Dermis blood vessel endothelial cell (primary cell): ENCODE measurements at places on chromosomes 4 and X.

DNA sequence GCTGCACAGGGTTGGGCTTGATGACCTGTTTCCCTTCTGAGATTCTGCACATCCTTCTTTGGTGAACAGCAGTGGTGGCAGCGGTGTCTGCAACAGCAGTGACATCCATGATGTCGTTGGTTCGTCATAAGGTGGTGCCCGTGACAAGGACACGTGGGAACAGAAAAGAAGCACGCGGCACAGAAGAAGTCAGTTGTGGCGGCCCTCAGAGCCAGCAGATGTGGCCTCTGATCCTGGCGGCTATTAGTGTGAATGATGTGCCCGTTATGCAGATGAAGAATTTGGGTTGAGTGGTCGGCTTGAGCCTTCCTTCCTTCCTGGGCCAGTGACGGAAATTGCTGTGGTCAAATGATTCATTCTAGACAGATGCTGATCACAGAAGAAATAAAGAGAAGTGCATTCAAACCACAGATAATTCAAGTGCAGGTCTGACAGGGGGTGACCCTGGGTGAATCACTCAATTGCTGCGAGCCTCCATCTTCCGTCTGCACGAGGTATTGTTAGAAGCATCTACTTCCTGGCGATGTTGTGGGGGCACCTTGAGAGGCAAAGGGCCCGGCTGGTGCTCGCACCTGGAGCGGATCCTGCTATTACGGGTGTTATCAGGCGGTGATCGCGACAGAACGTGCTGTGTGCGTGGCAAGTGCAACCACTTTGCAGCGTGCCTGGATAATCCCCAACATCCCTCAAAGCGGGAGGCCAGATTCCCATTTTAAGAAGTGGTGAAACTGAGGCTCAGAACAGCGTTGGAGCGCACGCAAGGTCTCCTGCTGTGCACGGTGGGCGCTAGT lies 215.2 kb upstream of the PSAPL1 start:
- DNase-seq: peak; percentile 57

GRCh38 chrX:140709421-140709846 lies at the start of gene LINC00632:
Gene LINC00632, plus strand, starts transcription at chrX:140709759.
- DNase-seq: no peak

GRCh38 chrX:141320801-141321200 lies 78.5 kb upstream of the SPANXC start:
- DNase-seq: no peak

DNA sequence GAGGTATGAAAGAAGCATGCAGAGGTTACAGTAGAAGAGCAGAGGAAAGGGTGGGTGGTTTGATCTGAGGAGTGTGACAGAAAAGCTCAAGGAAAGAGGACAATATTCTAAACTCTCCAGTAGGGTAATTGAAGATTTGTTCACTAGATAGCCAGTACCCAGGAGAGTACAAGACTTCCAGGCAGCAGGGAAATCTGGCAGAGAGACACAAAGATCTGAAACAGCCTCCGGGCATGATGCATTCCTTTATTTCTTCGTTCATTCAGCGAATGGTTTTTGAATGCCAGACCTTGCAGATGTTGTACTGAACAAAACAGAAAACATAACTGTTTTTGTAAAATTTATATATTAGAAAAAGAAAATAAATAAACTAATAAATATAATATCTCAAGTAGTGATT lies 766.6 kb downstream of the FAT4 start:
- no peak for DNase-seq

GRCh38 chrX:148878371-148878770 lies 378.0 kb downstream of the AFF2 start:
- no peak for DNase-seq

DNA sequence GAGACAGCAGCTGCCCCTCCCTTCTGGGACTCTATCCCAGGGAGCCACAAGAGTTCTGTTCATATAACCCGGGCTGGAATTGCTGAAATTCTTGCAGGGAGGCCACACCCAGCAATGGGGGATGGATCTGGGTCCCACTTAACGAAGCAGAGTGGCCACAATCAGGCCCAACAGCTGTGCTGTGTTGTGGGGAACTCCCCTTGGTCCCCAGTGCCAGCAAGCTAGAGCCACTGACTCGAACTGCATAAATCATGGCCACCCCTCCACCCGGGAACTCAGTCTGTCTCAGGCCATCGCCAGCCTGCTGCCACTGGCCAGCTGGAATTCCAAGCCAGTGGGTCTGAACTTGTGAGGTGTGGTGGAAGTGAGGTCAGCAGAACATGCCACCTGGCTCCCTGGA lies 111.1 kb downstream of the KLF8 start:
- DNase-seq: no peak

DNA sequence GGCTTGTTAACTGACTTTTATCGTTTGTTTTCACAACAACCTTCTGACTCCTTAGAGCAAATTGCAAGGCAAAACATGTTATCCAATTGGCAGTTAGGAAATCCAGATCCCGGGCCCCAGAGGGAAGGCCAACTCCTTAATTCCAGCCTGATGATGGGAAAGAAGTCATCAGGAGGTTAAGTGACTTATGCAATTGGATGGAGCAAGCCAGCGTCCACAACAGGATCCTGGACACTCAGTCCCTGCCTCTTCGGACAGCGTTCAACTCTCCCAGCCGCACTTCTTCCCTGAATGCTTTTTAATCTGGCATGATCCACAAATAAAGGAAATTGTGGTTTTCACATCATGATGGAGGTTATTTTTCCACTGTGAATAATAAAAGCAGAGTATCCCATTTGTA lies 310.1 kb downstream of the RAB28 start:
- no peak for DNase-seq

DNA sequence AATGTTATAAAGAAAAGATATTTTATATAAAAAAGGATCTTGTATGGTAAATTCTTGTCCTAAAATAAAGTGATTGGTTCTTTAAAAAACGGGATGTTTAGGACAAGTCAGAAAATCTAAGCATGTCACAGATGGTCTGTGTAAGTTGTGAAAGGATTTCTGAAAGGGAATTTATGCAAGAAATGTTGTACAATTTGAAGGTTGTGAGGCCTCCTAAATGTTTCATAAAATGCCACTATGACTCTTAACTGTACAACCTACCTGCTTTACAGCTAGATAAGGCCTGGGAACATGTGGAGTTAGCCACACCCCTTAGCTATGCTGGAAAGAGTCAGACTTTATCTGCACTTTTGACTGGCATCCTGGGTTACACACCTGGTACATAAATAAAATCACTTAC lies 951.5 kb upstream of the POU3F4 start:
- DNase-seq: no peak

DNA sequence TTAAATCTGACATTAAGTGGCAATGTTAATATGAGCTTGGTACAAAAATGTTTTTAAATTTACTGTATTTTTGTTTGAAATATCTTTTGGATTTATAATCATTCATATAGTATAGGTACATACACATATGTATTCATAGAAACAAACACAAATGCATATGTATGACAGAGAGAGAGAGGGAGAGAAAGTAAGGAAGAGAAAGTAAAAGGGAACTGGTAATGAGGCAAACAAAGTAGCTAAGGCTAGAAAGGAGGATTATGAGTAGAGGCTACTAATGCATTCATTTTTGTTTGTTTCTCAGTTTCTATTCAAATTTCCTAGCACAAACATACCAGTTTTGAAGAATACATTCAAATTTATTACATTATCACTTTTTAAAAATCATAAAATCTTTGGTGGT lies 132.4 kb downstream of the GLRA3 start:
- no peak for DNase-seq

DNA sequence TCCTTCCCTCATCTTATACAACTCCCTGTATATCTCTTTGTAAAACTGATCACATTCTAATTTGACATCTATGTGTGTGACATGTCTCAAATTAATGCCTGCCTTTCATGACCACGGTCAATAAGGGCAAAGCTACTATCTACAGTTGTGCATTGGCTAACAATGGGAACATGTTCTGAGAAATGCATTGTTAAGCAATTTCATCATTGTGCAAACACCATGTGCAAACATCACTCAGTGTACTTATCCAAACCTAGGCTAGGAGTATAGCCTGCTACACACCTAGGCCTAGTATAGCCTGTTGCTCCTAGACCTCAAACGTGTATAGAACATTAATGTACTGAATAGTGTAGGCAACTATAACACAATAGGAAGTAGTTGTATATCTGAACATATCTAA lies 95.0 kb downstream of the BANK1 start:
- DNase-seq: no peak

GRCh38 chrX:41449615-41450014 lies 2.5 kb downstream of the NYX start:
- DNase-seq: no peak

GRCh38 chr4:8747467-8748235 lies 124.0 kb downstream of the HMX1 start:
- DNase-seq: no peak

GRCh38 chr4:164408831-164409230 lies 345.1 kb upstream of the SMIM31 start:
- DNase-seq: no peak

GRCh38 chrX:46645614-46646013 lies 72.0 kb downstream of the CHST7 start:
- no peak for DNase-seq

- no peak for DNase-seq
Observed at GRCh38 chr4:2102045-2102883, 43.1 kb downstream of the NAT8L start.

GRCh38 chr4:100630341-100630740 lies 112.5 kb upstream of the EMCN start:
- no peak for DNase-seq

DNA sequence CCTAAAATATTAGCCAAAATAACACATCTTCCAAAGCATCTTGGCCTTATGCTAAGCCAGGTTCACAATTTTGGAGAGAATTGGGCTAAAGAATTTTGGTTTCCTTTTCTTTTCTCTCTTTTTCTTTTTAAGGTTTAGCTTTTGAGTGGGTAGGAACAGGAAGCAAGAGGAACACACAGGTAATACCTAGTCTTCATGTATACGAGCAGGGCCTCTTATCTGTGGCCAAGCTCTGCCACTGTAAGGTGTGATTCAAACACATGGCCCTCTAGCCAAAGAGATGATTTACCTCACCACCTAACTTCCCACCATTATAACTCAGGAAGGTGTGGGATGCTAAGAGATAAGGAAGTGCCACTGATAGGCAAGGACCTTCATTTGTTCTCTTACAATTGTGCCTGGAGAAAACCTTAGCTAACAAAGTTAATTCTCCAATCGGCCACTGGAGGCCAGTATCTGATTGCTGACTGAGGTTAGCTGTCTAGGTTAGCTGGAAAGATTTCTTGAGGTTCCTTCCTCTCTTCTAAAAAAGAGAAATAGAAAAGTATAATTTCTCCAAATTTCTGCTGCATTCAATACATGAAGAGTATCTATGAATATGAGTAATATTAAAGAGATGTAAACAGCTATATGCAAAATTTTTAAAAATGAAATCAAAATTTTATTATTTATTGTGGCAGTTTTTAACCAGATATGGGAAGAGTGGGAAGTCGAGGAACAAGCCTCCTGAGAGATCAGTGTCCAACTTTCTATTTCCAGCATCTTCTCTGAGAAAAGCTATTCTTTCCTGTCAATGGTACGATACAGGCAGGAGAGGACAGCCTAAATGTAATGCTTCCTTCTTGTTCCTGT lies 30.1 kb upstream of the BBS7 start:
- DNase-seq: peak; percentile 77

DNA sequence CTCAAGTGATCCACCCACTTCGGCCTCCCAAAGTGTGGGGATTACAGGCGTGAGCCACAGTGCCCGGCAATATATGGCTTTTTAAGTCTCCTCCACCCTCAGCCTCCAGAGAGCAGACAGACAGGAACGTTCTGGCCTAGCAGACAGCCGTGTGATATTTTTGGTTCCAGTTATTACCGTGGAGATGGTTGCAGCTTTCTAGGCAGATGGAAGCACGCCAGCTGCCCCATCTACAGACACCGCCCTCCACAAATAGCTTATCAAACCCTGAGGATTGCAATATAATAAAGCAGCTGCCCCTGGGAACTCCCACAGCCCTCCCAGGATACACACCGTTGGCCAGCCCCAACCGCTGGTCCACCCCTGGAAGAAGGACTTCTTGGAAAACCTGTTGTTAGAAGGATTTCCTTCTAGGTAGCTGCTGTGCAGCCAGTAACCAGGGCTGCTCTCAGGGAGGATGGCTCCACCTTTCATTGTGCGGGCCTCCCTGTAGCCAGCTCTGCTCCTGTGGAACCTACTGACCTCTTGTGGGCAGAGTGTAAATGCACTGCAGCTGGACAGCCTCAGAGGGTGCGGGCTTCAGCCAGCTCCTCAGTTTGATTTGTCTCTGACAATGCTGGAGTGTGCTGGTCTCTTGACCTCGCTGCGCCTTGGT lies 44.0 kb downstream of the SLC25A5 start:
- DNase-seq: peak; percentile 78

GRCh38 chr4:156931267-156931666 lies 40.3 kb downstream of the PDGFC start:
- peak; percentile 53 for DNase-seq

DNA sequence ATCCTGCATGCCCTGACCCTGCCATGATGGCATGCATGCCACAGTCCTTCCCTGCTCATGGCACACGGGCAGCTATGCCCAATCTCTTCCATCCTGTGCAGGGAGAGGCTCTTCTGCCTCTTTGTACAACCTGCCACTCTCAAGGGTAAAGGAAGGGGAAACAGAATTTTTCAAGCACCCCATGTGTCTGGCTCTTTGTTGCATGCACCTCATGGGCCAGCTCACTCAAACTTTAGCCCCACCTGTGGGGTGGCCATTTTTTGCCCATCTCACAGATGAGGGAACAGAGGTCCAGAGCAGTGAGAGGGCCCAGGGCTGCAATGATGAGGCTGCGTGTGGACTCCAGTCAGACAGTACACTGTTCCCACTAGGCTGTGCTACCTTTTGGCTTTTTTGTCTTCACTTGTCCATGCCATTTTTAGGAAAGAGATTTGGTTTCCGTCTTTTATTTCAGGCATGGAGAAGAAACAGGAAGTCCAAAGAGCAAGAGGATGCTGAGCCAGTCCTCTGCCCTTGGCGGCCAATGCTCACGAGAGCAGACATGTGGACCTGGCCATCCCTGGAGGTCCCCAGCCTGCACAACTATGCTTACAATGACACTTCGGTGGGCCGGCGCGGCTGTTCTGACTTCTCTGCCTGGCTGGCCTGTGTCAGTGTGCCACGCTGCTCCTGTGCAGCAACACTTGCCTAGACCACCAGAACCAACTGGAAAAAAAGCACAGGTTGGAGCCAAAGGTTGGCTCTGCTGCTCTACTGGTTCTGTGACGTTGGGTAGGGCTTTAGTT lies 45.6 kb downstream of the NSG1 start:
- DNase-seq: no peak

DNA sequence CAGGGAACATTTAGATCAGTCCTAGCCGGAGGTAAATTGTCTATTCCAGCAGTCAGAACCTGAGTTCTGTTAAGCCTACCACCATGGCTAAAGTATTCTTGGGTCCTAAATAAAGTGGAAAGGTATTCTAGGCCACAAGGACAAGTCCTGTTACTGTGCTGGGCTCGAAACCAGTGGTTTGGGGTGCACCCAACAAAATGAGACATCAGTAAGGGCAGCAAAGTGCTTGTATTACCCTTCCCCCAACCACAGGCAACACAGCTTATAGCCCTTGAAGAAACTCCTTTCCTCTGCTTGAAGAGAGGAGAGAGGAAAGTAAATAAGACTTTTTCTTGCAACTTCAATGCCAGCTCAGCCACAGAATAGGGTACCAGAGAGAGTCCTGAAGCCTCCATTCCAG lies 1345.6 kb downstream of the PCDH18 start:
- no peak for DNase-seq
